Activated CD4-positive, alpha-beta T cell treated with anti-CD3 and anti-CD28 coated beads, Interleukin-2, amount 10 ng/mL, durations not matched to agents 7 days and 5 days (primary cell): ENCODE measurements at places on chromosomes 3 and 15.

DNA sequence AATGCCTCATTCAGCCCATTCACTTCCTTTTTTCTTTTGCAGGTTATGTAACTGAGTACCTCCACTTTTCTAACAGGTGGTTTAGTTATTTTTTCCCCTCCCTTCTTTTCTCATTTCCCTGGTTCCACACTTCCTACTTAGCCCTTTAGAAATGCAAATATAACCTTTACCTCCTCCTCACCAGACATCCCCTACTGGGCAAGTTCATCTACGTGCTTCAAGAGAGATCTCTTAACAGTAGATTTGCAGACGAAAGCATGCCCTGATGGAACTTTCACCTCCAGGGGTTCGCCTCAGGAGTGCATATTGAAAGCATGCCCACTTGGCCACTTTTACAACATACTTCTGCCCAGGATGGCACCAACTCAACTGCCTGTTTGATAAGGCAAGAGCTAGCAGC lies 314.1 kb upstream of the LRRC3B start:
- no peak for DNase-seq

DNA sequence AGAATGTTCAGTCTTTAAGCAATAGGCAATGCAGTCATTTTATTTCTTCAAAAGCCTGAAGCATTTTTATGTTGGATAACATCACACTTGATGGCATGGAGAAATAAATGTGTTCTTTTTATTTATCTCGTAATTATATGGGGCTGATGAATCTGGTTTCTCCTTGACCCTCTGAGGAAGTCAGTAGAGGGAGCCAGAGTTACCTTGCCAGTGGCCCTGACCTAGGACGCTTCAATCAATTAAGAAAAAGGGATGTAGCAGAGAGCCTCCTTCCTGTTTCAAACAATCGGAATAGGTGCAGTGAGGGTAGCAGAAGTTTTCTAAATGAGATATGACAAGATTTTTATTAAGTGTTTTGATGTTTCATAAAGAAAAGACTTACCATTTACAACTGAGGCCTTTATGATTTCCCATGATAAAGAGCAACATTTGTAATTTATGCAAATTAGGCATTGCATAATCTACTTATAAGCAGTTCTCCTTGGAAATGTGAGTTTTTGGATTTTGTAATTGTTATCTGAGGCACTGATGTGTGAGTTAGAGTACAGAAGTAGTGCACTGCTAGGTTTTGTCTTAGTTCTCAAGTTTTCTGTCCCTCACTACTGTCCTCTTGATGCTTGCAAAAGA lies 129.1 kb downstream of the RAP2B start:
- no peak for DNase-seq

DNA sequence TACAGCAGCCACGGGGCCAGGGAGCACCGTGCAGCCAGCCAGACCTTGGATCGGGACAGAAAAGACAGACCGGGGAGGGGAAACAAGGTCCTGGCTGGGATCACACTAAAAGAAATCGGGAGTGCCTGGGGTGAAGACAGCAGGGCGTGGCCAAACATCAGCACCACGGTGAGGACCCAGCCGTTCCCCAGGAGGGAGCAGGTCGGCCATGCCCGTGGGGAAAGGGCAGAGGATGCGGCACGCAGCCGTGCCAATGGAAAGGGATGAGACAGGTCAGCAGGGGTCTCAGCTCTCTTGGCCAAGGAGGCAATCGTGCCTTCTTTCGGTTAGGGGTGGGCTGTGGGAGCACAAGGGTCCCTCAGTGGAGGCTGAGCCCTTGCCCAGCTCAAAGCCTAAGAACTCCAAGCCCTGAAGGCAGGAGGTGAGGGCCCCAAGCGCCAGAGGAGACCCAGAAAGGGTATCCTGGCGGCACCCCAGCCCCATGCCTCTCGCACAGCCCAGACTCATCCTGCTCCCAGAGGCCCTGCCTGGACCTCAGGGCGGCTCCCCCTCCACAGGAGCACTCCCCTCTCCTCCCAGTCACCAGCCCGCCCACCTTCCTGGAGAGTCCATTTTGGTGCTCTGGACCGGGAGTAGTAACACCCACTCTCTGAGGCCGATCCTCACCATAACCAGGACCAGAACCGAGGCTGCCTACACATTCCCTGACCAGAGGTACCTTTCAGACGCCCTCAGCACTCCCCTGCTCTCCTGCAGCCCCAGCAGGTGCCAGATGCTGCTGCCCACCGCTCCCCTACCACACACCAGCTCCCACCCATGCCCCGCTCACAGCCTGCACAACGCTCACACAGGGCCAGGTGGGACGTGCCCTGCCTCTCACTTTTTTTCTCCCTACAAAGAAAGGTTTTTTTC lies 23.2 kb upstream of the OCA2 start:
- DNase-seq, result no peak

GRCh38 chr3:127445581-127446343 lies 144.8 kb downstream of the TPRA1 start:
- DNase-seq, result no peak

DNA sequence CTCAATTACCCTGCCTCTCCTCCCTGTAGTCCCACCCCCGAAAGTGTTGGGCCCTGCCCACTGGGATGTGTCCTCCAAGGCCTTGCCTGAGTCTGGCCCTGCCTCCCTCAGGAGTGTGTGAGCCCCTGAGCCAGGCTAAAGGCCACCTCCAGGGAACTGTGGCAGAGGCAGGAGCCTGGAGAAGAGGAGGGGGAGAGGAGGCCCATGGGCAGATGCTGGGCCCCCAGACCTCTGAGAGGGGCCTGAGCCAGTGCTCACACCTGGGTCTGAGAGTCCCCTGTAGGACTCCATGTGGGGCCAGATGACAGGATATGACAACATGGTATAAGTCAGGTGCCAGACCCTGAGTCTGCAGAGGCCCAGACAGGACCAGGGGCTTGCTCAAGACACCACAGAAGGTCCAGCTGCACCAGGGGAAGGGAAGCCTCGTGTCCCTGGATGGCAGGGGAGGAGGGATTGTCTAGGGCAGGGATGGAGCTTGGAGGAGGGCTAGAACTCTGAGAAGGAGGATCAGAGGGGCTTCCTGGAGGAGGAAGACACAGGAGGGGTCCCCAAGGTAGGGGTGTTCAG lies 217.9 kb downstream of the TBC1D2B start:
- DNase-seq, result no peak

DNA sequence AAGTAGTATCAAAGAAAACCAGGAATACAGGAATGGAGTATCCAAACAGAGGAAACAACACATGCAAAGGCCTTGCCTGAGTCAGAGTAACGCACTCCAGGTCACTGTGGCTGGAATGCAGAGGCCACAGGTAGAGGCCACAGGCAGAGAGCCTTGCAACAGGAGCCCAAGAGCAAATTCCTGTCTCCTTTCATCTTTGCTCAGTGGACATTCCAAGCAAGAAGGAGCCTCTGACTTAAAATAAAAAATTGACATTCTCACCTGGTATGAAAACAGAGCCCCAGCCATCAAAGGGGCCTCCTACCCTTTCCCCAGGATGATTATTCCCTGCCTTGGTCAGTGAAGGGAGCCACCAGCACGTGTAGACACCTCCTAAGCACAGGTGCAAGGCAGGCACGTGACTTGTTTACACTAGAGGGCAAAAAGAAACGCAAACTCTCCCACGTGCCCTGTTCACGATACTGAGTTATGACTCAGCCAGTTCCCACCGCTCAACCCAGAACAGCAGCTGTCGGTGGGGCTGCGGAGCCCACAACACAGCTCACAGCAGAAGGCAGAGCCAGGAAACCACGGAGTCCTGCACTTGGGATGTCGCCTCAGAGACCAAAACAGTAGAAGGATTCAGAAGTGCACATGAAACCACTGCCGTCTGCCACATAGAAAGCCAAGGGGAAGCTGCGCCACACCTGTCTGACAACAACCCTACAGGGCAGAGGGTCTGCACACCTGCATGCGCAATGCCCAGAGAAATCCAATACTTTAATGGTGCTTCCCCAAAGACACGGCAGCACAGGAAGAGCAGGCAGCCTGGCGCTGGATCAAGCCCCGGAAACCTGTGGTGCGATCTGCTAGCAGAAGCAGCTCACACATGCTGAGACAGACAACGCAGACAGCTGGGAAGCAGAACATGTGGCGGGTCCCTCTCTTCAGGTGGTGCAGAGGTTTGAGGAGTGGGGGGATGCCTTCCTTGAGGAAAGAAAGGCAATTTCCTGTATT lies 52.1 kb downstream of the ITGB5 start:
- peak; percentile 57 for DNase-seq

DNA sequence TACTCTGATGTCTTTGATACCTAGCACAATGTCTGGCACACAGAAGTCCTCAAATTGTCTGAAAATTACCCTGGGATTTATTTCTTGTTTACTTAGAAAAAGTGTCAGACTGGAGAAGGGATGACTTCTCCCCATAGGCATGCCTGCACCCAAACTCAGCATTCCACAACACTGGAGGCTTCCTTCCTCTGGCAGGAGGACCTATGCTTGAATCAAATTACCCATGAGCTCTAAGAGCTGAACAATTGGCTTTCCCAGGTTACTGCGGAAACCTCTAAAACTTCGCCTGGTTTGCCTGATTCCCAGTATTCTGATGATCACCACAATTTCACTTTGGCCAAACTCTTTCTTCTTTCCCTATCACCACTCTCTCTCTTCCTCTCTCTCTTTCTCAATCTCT lies 217.4 kb downstream of the DIPK2A start:
- DNase-seq, result no peak

- no peak for DNase-seq
These were observed 42.0 kb upstream of the SEC61A1 start for GRCh38 chr3:128009952-128010846.

- no peak for DNase-seq
These were observed 62.9 kb upstream of the XCR1 start for GRCh38 chr3:46090161-46090591.
